ENCODE measurements at places on chromosomes 1 and 21.

DNA sequence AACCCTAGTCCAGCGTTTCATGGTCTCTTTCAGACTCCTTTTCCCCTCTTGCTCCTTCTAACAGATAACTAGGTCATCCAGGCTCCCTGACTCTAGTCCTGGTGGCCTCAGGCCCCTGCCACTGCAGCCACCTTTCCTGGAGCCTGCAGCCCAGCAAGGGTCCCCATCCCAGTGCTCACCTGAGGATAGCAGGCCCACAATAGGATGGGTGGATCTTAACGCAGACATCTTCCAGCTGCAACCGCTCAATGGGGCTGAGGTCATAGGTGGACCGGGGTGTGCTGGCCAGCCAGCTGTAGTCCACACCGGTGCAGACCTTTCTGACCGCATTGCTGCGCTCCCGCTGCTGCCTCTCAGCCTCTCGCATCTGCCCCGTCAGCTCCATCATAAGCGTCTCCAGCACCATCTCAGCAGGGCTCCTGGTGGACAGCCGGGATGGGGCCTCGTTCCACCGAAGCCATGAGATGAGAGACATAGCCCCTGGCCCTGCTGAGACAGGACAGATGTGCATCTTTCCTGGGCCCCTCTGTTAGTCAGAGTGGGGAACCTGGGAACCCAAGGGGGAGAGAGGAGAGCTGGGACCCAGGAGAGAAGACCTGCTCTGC lies 10.9 kb downstream of the RD3 start:
- H3K27ac ChIP-seq = no peak overlapping the region
- H3K36me3 ChIP-seq = no peaks in the 10 kb centered on the region

GRCh38 chr1:89888480-89889322 lies 67.9 kb downstream of the LRRC8D start:
- DNase-seq = no peak
- H3K4me3 ChIP-seq = no peak overlapping the region
- peaks cover 2% of the 10 kb centered on the region for H3K36me3 ChIP-seq
- no peaks in the 10 kb centered on the region for H3K4me1 ChIP-seq
- H3K27me3 ChIP-seq = no peaks in the 10 kb centered on the region

GRCh38 chr1:156295391-156295947 lies at the start of gene GLMP:
GLMP (minus strand) TSS chr1:156295679; CDS start chr1:156295645, 34 bp downstream.
- H3K4me3 ChIP-seq = peak within 1 kb of the TSS; percentile 89
- peaks cover 9% of the 10 kb centered on the region for H3K36me3 ChIP-seq
- peak; percentile 39 for DNase-seq
- H3K27me3 ChIP-seq = no peaks in the 10 kb centered on the region

GRCh38 chr1:24301785-24302175 lies 17.4 kb upstream of the GRHL3 start:
- no peak overlapping the region for H3K27ac ChIP-seq
- peaks cover 18% of the 10 kb centered on the region for H3K27me3 ChIP-seq
- no peak for DNase-seq

GRCh38 chr1:42957880-42958487 lies 684 bp downstream of the SLC2A1 start:
- H3K4me1 ChIP-seq = peaks cover 50% of the 10 kb centered on the region
- H3K27me3 ChIP-seq = no peaks in the 10 kb centered on the region
- DNase-seq = peak; percentile 74
- peak overlapping the region; percentile 82 for H3K4me3 ChIP-seq
- H3K27ac ChIP-seq = no peak overlapping the region
- peaks cover 9% of the 10 kb centered on the region for H3K36me3 ChIP-seq

- H3K27ac ChIP-seq = no peak overlapping the region
- no peak overlapping the region for H3K4me3 ChIP-seq
- H3K27me3 ChIP-seq = no peaks in the 10 kb centered on the region
- peaks cover 4% of the 10 kb centered on the region for H3K36me3 ChIP-seq
These were observed 9.7 kb downstream of the PYCR2 start for GRCh38 chr1:225914391-225914790.

GRCh38 chr1:51432146-51432545 lies 86.9 kb downstream of the EPS15 start:
- no peak overlapping the region for H3K27ac ChIP-seq
- H3K4me1 ChIP-seq = peaks cover 19% of the 10 kb centered on the region
- DNase-seq = no peak
- no peak overlapping the region for H3K4me3 ChIP-seq
- no peaks in the 10 kb centered on the region for H3K27me3 ChIP-seq

DNA sequence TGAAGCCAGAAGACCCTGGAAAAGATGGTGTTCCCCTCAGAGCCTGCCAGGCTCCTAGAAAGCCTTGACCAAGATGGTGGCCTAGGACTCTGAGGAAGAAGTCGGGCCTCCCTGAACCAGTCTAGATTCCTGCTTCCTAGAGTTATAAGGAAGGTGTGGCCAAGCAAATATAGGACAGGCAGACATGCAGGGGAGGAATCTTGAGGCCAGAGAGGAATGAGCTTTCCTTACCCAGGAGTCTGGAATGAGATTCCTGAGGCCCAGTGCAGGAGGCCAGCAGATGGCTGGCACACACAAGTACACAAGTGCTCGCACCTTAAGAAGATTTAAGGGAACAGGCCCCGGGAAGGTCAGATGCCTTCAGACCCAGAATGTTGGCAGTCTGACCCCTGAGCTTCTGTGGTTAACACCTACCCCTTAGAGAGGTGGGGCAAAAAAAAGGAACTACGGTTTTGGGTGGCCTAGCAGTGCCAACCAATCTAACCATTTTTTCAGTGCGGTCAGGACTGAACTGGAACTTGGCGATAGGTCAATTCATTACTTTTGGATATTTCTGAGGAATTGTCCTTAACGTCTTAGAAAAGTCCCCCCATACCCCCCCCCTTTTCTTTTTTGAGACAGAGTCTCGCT lies 73.3 kb downstream of the MDM4 start:
- no peaks in the 10 kb centered on the region for H3K27me3 ChIP-seq
- DNase-seq = no peak
- no peak overlapping the region for H3K27ac ChIP-seq
- no peak overlapping the region for H3K4me3 ChIP-seq
- no peaks in the 10 kb centered on the region for H3K36me3 ChIP-seq

- no peaks in the 10 kb centered on the region for H3K4me1 ChIP-seq
- no peak overlapping the region for H3K4me3 ChIP-seq
- DNase-seq = peak; percentile 13
- H3K27ac ChIP-seq = no peak overlapping the region
These were observed 59.6 kb downstream of the EXTL2 start for GRCh38 chr1:100834777-100835660.

DNA sequence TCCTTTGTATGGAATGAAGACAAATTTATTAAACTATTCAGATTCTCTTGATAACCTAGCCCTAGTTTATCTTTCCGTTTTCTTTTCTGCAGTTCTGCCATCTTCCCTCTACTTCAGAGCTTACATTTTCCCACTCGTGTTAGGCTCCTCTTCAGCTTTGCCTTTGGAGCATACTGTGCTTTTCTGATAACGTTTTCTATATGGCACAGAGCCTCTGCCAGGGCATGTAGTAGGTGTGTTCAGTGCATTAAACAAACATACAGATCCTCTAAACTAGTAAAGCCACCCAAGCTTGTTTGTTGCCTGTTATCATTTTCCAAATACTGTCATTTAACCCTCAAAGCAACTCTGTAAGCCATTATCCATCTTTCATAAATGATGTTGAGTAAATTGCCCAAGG lies 25.1 kb downstream of the DYRK1A start:
- no peak overlapping the region for H3K4me3 ChIP-seq
- peaks cover 6% of the 10 kb centered on the region for H3K36me3 ChIP-seq

- H3K27ac ChIP-seq = peak overlapping the region; percentile 77
- DNase-seq = peak; percentile 94
- no peak overlapping the region for H3K4me3 ChIP-seq
- H3K27me3 ChIP-seq = no peaks in the 10 kb centered on the region
- H3K4me1 ChIP-seq = peaks cover 86% of the 10 kb centered on the region
- H3K36me3 ChIP-seq = peaks cover 7% of the 10 kb centered on the region
These were observed 16.9 kb downstream of the SELL start for GRCh38 chr1:169694304-169695075.

DNA sequence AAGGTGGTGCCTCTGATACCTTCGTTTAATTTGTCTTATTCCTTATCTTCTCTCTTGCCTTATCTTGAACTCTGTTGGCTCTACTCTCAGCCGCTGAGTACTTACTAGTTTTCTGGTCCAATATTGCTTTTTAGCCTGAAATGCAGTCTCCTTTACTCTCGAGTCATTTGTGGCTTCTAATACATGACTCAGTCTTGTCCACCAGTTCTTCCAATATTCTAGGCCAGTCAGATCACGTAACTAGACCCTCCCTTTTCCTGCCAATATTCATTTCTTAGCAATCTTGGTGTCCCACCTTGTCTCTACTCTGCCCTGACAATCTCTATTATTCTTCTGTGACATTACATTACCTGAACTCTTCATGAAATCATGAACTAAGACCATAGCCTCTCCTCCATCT lies 555.8 kb downstream of the DPYD start:
- H3K36me3 ChIP-seq = peaks cover under 1% of the 10 kb centered on the region
- H3K27ac ChIP-seq = no peak overlapping the region
- H3K27me3 ChIP-seq = no peaks in the 10 kb centered on the region
- H3K4me3 ChIP-seq = no peak overlapping the region

GRCh38 chr1:170241266-170241851 lies 95.6 kb downstream of the NTMT2 start:
- H3K4me1 ChIP-seq = no peaks in the 10 kb centered on the region
- H3K4me3 ChIP-seq = no peak overlapping the region
- H3K27me3 ChIP-seq = no peaks in the 10 kb centered on the region
- H3K27ac ChIP-seq = no peak overlapping the region

DNA sequence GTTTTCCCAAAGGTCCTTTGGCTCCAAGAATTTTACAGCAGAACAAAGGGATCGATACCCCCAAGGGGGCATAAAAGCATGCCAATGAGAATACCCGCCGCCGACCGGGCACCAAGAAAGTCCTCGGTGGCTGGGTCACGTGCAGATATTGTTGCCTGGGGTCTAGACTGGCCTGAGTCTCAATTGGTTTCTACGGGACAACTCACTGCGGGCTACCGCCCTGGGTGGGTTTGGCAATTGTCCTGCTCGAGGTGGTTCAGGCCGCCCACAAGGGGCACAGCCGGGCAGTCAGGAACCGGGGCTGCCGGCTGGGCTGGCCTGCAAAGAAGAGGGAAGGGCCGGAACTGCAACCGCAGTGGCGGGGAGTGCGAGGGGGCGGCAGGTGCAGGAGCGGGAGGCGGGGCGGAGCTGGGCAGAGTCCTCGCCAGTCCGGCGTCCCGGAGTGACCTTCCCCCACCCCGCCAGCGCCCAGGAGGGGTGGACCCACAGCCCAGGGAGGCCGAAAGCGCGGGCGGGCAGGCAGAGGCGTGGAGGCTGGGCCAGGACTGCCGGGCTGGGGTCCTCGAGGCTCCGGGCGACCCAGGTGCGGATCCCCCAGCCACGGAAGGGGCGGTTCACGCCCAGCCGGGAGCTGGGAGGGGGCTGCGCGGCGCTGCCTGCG lies 926 bp upstream of the ATP1B1 start:
- H3K27ac ChIP-seq = no peak overlapping the region
- no peaks in the 10 kb centered on the region for H3K27me3 ChIP-seq
- H3K4me1 ChIP-seq = peaks cover 38% of the 10 kb centered on the region

DNA sequence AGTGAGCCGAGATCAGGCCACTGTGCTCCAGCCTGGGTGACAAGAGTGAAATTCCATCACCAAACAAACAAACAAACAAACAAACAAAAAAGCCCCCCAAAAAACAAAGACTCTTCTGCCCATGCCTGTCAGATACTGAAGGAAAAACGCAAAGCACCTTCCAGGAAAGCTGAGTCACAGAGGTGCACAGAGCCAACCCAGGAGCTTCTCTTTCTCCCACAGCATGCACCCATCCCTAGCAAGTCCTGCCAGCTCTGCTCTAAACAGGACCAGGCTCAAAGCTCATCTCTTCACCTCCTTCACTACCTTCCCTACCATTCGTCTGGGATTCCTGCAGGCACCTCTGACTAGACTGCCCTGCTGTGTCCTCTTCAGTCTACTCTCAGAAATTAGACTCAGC lies 46.5 kb downstream of the ETS2 start:
- no peaks in the 10 kb centered on the region for H3K27me3 ChIP-seq
- no peaks in the 10 kb centered on the region for H3K36me3 ChIP-seq
- H3K4me1 ChIP-seq = peaks cover 4% of the 10 kb centered on the region
- no peak overlapping the region for H3K27ac ChIP-seq
- H3K4me3 ChIP-seq = no peak overlapping the region

DNA sequence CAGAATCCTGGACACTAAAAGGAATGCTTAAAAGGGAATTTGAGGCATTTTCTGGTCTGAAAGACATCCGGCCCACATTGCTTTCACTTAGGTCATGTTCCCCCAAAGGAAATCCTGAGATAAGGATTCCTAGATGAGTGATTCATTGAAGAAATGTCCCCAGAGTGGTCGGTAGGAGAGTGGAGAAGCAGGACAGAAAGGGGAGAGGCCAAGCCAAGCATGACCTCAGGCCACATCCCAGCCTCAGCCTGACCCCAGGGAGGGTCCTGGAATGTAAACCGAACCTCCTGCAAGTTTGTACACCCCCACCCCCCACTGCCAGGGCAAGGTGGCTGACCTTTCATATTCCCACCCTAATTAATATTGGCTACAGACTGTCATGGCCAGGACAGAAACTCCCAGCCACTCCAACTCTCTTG lies 16.6 kb downstream of the HIVEP3 start:
- peak; percentile 44 for DNase-seq
- peaks cover 35% of the 10 kb centered on the region for H3K4me1 ChIP-seq
- no peak overlapping the region for H3K4me3 ChIP-seq
- H3K27ac ChIP-seq = no peak overlapping the region

All from common myeloid progenitor, CD34-positive (primary cell).